ENCODE measurements at places on chromosomes 12 and 14.
A peak's percentile ranks its signal among the peaks of the same experiment; 100 is the strongest.

- DNase-seq = peak; percentile 95
Measured at GRCh38 chr14:36091096-36091495, 85.4 kb downstream of the PTCSC3 start.

- no peak for DNase-seq
Measured at GRCh38 chr14:92292673-92293072, 30.3 kb upstream of the SLC24A4 start.

DNA sequence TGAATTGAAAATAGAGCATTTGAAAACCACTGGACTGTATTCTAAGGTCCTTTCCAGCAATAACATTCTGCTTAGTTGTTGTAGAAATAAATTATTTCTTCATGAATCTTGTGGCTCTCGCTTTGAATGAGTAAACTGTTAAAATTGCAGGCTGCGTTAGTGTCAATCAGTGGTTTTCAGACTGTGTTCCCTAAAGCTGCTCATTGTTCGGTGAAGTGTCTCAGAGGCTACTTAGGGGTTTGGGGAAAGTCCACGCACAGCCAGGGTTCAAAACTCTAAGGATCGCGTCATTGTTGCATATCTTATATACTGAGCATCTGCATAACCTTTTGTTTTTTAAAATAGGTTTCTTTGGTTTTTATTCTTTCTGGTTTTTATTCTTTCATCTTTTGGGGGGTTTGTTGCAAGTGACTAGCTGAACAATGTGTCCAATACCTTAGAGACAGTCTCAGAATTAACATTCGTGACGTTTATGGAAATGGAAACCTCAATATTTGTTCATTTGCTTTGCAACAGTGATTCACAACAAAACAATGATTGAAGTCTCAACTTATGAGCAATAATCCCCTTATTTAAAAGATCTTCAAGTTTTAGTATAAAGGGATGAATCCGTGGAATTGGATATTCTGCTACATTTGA lies 108.1 kb downstream of the TTLL5 start:
- DNase-seq = no peak

DNA sequence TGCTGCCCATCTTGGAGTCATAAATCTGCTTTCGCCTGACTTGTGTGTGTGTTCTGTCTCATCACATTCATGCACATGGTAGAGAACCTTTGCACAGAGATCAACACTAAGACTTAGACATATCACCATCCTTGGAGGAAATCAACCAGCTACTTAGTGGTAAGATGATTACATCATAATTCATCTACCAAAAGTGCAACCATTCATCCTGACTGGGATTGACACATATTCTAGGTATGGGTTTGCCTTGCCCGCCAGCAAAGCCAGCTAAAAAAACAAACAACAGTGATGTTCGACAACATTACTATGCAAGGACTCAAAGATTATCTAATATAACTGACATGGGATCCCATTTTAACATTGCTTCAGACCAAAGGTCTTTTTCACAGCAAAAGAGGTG lies 228.7 kb downstream of the NUAK1 start:
- no peak for DNase-seq

DNA sequence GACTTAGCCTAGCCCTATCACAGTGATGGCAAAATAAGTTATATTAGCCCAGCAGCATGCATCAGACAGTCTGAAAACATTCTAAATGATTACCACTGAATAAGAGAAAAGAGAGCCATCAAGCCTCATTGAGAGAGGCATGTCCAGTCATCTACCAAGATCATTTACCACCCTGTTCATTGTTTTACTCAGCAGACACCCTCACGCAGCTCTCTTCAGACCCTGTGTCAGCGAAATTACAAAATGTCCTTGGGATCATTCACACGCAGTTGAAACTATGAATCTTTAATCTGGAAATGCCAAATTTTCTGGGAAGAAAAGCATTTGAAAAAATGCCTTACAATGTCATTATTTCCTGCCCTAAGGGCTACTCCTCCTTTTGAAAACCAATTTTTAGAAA lies 89.5 kb downstream of the PTPRO start:
- DNase-seq = no peak

- DNase-seq = no peak
Measured at GRCh38 chr12:25813843-25814242, 144.6 kb upstream of the RASSF8 start.

GRCh38 chr12:53695152-53696145 lies 19.6 kb upstream of the ATP5MC2 start:
- peak; percentile 63 for DNase-seq

- no peak for DNase-seq
Measured at GRCh38 chr14:99205086-99205688, 66.8 kb downstream of the BCL11B start.

- DNase-seq = no peak
Measured at GRCh38 chr12:17680220-17680619, 409.8 kb downstream of the RERGL start.

- no peak for DNase-seq
Measured at GRCh38 chr12:2669560-2669959, 125.2 kb upstream of the FKBP4 start.

DNA sequence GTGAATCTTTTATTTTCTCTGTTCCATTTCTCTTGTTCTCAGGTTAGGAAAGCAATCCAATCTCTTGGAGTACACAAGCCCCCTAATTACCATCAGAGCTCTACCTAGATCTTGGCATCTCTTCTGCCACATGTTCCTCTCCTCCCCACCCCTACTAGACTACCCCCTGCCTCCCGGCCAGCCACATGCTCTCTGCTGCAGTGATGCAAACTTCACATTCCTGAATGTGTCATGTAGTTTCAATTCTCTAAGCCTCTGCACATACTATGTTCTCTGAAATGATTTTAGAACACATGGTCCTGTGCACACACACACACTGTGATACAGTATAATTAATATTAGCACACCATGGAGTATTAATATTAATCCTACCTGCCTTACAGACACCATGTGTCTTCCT lies 104.6 kb downstream of the EFCAB11 start:
- peak; percentile 75 for DNase-seq

- no peak for DNase-seq
Measured at GRCh38 chr14:36021591-36022320, 154.8 kb downstream of the PTCSC3 start.

DNA sequence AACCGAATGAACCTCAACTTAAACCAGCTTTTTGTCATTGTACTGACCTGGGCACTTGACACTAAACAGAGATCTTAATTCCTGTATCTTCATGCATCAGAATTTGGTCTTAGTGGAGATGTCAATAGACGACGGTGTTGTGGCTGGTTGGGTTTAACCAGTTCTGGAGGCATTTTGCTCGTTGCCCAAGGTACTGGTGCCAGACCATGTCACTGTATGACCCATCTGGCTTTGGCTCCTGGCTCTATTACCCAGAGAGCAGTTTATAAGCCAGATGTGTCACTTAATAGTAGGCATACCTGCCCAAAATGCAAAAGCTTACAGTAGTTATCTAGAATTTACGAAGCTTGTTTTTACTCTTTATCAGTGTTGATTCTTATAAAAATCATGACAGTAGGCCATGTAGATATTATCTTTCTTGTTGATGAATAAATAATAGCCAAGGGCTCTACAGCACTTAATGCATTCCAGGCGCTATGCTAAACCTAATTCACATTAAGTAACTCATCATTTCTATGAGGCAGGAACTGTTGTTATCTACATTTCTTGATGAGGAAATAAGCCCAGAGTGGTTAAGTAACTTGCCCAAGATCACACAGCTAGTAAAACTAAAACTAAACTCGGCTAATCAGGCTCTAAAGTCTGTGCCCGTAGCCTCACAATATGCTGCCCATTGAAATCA lies 179.7 kb upstream of the HIF1A start:
- no peak for DNase-seq

DNA sequence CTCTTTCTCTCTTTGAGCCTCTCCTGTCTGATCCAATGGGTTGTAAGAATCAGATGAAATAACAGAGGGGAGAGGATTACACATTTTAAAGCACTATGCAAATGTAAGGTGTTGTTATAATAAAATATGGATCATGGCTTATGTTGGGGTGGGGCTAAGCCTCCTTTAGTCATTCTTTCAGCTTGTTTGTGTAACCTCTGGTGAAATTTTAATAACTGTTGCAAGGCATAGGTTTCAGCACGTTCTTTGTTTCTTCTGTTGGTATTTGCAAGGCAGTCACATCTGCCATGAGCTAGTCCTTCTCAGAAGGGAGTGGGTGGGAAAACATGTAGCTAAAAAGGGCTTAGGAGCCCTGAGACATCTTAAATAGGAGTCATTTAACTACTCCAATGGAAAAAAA lies 74.8 kb upstream of the FRMD6 start:
- DNase-seq = peak; percentile 52

- DNase-seq = no peak
Measured at GRCh38 chr14:78005325-78005724, 164.8 kb upstream of the NRXN3 start.

DNA sequence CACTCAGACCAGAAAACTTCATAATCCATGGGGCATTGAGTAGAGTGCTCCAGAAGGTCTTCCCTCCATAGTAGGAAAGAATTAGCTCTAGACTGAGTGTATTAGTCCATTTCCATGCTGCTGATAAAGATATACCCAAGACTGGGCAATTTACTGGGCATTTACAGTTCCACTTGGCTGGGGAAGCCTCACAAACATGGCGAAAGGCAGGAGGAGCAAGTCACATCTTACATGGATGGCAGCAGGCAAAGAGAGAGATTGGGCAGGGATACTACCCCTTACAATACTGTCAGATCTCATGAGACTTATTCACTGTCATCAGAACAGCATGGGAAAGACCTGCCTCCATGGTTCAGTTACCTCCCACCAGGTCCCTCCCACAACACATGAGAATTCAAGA lies 300.6 kb upstream of the TMEM132C start:
- no peak for DNase-seq

DNA sequence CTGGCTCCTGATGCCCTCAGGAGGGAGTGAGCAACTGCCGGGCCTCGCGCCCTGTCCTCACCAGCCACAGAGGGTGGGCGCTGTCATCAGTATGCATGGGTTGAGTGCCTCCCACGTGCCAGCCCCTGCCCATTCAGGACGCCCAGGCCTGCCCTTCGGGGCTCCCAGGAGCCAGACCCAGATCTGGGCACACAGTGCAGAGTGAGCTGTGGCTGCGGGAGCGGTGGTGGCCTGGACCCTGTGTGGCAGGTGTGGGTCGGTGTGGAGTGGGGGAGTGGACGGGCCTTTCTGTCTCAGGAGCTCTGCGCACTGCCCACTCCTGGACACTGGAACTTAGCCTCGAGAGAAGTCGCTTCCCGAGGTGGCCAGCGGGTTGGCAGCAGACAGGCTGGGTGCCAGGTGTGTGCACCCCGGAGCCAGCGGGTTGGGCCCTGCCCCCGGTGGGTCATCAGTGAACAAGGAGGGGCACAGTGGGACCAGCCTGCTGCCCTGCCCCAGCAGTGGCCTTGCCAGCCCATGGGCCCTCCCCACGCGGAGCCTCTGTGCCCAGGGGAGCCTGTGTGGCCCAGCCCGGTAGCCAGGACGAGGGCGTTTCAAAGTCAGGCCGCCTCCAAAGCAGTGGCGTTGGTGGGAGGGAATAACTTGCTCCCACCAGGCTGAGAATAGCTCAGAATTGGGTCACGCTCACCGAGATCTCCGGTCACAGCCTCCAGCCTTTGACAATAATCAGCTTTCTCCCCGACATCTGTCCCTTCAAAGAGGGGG lies 9.5 kb downstream of the TRMT61A start:
- DNase-seq = no peak

GRCh38 chr12:102964872-102965271 lies 7.4 kb downstream of the ASCL1 start:
- DNase-seq = no peak

DNA sequence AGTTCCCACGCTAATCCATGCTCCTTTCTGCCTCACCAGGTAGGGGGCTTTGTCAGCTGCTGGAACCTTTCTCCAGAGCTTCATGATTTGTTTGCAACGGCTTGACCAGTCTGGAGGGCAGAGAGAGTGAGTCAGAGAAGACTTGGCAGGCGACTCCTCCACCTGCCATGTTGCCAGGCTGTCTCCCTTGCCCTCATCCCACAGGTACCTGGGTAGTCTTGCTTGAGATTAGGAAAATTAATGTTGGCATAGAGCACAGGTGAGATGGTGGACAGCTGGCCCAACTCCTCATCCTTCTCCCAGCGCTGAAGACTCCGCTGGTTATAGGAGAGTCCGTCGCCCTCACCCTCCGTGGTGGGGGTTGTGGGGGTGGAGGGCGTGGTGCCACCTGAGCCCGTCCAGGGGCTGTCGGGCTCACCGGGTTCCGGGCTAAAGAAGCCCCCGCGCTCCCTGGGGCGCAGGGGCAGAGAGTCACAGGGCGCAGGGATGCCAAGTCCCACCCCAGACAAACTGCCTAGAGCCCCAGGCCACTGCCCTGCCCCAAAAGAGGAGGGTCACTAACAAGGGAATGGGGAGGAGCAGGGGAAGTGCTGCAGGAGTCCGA lies 18.6 kb downstream of the KMT2D start:
- DNase-seq = no peak

GRCh38 chr14:52188381-52188780 lies 79.1 kb upstream of the PTGDR start:
- DNase-seq = no peak

GRCh38 chr12:64884728-64885127 lies 60.3 kb downstream of the TBC1D30 start:
- no peak for DNase-seq

GRCh38 chr14:69525896-69526295 lies 41.4 kb downstream of the PLEKHD1 start:
- no peak for DNase-seq

GRCh38 chr14:22526744-22527143 lies 62.3 kb downstream of the DAD1 start:
- no peak for DNase-seq

GRCh38 chr12:51687177-51687576 lies 96.1 kb downstream of the SCN8A start:
- DNase-seq = no peak

DNA sequence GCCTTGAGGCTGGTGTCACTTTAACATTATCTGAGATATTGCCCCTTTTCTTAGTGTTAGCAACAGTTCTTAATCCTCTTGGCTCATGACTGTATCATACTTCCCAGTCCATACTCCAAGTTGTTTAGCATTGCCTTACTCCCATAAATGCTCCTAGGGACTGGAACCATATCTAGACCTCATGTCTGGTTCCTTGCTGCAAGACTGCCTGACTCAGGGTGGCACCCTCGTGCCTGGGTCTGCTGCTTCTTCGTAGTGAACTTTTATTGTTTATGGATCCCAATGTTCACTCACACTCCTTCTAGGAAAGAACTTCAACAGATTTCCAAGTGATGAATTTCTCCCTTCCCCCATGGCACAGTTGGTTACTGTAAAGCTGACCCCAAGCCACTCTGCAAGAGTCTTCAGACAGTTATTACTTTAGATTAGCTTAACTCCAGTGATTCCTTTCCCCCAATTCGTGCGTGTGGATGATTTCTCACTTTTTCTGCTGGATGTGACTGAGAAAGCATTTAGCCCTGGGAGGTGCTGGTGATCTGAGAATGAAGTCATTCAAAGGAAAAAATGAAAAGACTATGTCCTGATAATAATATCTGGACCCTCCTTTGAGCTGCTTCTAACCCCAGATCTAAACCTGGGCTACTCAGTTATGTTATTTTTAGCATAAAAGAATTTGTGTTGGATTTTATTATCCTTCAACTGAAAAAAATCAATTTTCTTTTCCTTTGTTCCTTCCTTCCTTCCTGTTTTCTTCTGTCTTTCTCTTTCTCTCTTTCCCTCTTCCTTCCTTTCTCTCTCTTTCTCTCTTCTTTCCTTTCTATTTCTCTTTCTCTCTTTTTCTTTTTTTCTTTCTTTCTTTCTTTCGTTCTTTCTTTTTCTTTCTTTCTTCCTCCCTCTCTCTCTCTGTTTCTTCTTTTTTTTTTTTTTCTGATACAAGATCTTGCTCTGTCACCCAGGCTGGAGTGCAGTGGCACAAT lies 47.5 kb upstream of the PPP1R12A start:
- peak; percentile 63 for DNase-seq

- DNase-seq = no peak
Measured at GRCh38 chr12:96099986-96100385, 64.6 kb upstream of the LTA4H start.
